ENCODE measurements at places on chromosomes 16 and 17.
A peak's percentile ranks its signal among the peaks of the same experiment; 100 is the strongest.

- DNase-seq = no peak
Measured at GRCh38 chr17:55272711-55273578, 8.2 kb downstream of the HLF start.

GRCh38 chr17:74145756-74146155, 57.7 kb upstream of the RPL38 start:
- no peak for DNase-seq

- DNase-seq = no peak
Measured at GRCh38 chr17:38609280-38610031, 3.7 kb upstream of the SRCIN1 start.

GRCh38 chr16:56362057-56362655, 63.2 kb downstream of the AMFR start:
- DNase-seq = no peak

- no peak for DNase-seq
Measured at GRCh38 chr17:69367298-69367697, 40.4 kb upstream of the ABCA5 start.

- peak; percentile 84 for DNase-seq
Measured at GRCh38 chr17:55673743-55674506, 48.7 kb downstream of the TMEM100 start.

DNA sequence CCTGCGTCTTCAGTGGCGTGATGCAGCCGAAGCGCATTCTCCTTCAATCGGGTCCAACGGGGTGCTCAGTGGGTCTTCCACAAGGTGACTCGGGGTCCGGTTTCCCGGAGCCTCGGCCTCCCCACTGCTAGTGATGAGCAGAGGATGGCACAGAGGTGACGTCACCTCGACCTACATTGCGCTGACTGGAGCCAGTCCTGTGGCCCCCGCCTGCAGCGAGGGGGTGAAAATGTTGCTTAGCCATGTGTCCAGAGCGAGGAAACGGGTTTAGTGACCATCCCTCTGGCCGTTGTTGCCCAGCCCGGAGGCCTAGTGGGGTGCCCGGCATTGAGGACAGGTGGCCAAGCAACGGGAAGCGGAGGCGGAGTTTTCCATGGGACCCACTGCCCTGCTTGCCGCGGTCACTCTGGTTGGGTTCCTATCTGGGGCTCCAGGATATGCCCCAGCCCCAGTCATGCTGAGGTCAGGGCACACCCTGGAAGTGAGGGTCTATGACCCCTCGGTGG, 190.6 kb upstream of the CIBAR2 start:
- no peak for DNase-seq

DNA sequence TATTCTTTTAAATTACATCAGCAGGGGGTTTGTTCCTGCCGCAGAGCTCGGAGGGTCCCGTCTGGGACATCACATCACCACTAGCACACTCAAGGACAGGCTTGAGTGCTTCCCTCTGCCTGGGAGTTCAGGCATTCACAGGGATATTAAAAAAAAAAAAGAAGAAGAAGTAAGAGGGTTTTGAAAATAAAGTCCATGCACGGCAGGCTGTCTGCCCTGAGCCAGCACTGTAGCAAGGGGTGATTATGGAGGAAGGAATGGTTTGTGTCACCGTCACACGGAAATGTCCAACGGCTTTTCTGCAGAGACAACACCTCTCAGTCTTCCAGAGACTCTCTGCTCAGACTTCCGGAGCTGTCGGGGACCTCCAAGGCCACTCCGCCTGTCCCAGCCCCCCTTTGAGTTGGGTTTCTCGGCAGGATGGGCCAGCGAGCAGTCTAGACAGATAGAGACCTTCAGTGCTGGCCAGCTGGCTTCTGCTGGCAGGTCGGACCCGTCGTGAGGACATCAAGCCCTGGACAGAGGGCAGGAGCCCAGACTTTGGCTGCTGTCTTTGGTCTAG, 33.6 kb downstream of the MEOX1 start:
- no peak for DNase-seq

DNA sequence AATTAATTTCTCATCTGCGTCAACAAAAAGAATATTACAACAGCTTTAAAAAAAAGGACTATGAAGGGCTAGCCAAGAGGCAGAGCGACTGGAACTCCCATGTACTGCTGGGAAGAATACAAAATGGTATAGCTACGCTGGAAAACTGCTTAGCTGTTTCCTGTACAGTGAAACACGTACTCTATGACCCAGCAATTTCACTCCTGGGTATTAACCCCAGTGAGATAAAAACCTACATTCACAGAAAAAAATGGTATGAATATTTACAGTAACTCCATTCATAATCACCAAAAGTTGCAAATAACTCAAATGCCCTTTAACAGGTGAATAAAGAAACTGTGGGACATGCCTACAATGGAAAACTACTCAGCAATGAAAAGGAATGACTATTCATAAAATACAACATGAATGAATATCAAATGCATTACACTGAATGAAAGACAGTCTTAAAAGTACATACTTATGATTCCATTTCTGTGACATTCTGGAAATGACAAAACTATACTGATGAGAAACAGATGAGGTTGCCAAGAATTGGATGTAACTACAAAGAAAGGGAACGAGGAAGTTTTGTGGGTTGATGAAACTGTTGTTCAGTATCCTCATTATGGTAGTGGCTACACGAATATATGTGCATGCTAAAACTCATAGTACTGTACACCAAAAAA, 27.6 kb downstream of the CMTM4 start:
- DNase-seq = no peak

- no peak for DNase-seq
Measured at GRCh38 chr17:82807101-82807500, 32.7 kb downstream of the ZNF750 start.

- no peak for DNase-seq
Measured at GRCh38 chr17:4913994-4914393, 11.1 kb upstream of the CHRNE start.

DNA sequence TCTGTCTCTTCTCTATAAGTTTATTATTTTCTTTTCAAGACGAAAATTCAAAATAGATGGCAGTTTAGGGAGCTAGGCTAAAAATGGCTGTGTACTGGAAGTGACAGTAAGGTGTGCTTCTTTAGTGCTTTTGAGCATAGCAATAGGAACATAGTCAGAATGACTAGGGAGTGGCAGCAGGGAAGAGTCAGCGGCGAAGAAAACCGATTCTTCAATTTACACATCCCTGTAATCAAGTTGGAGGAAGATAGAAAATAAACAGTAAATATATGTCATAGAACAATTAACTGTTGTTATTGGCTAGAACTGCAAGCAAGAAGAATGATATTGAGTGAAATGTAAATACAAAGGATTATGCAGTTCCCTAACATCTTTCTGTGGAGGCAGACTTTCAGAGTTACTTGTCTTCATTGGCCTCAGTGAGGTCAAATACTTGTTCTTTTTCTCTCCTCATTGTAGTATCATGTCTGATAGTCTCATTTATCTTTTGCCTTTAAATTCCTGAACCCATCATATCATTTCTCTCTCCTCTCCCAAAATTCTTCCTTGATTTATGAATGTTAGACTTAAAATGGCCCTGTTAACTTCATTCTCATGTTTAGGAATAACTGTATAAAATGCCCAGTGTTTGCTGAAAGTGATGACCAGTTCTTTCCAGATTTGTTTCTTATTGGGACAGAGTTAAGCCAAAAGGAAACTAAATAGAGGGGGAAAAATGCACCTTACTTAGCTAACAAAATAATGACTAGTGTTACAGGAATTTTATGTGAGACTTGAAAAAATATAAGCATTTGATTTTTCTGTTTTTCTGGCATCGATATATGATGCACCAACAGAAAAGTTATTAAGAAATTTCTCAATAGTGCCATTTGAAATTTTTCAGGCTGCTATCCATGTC, 211.4 kb downstream of the BCAS3 start:
- no peak for DNase-seq

GRCh38 chr17:78304549-78305037, 55.3 kb downstream of the SOCS3 start:
- no peak for DNase-seq

DNA sequence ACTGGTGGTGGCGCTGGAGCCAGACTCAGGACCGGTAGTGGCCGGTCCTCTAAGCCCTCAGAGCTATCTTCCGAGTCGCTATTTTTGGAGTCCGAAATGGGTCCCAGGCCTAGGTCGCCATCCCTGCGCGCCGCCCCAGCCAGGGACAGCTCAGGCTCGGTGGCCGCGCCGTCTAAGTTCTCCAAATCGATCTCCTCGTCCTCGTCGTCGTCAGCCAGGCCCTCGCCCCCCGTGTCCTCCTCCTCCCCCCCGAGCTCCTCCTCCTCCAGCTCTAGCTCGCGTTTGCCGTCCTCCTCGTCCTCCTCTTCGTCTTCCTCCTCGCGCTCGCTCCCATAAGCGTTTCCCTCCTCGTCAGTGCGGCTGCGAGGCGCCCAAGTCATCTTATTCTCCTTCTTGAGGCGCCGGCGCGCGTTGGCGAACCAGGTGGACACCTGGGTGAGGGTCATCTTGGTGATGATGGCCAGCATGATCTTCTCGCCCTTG, 1.6 kb downstream of the IRX3 start:
- DNase-seq = no peak

GRCh38 chr17:2874189-2874686, 78.0 kb downstream of the RAP1GAP2 start:
- no peak for DNase-seq

- no peak for DNase-seq
Measured at GRCh38 chr17:19347323-19348080, 15.0 kb downstream of the B9D1 start.

GRCh38 chr17:66260275-66260674, 31.1 kb upstream of the APOH start:
- no peak for DNase-seq

DNA sequence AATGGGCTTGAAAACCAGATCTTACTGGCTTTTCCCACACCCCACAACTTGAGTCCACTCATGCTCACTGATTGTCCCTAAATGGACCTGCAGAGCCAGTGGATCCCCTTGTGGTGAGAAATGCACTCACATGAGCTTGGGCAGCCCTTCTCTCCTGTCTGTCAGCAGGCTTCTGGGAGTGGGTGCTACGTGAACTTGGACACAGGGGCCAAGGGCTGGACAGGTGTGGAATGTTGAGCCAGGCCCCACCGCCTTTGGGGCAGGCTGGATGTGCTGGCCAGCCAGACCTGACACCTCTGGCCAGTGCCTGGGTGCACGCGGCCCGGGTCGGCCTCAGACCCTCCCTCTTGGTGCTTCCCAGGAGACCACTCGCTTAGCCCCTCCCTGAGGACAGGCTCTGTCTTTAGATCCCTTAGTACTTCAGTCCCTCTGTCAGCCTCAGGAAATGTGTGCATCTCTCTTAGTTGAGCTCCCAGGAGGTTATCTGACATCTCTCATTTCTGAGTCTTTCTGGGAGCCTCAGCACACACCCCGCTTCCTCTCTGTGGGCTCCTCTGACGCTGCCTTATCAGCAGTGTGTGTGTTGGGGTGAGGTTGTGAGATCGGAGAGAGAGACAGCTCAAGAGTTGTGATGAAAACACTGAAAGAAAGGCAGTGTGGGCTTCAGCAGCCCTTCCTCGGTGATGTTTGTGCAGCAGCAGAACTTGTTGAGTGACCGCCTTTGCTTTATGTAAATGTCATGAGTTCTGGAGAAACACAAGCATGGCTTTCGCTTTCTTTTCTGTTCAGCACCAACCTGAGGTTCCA, 117.0 kb downstream of the RAB11FIP4 start:
- DNase-seq = peak; percentile 43

DNA sequence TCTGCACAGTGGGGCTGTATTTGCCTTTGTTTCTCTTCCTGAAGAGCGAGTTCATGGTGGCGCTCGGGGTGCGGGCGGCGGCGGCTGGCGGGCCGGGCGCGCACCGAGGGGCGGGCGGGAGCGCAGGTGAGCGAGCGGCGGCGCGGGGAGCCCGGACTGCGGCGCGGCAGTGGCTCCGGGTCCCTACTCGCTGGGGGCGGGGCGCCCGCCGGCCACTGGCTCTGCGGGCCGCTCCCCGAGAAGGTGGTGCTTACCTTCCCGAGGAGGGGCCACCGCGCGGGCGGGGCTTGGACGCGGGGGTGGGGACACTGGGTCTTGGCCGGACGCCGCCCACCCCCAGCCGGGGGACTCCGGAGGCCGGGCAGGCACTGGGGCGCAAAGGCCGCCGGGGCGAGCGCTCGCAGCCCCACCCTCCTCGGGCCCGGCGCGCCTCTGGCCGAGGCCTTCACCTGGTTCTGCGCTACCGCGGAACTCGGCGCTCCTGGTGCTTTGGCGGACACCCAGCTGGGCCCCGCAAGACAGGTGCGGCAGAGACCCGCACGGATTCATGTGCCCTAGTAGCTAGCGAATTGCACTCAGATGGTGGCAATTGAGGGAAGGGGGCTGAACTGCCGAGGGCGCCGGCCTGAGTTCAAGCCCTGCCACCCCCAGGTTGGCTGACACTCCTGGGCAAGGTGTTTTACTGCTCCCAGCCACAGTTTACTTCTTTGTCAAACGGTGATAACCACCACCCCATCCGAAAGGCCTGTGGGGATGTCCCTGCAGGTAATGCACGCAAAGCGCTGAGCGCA, at the start of gene PPL:
TSS of gene PPL (minus strand) at position 158 of the 791 bp plus-strand sequence. CDS start at position 55, 103 bp downstream.
- no peak for DNase-seq

GRCh38 chr17:60249290-60249826, 99.6 kb downstream of the CA4 start:
- DNase-seq = no peak

DNA sequence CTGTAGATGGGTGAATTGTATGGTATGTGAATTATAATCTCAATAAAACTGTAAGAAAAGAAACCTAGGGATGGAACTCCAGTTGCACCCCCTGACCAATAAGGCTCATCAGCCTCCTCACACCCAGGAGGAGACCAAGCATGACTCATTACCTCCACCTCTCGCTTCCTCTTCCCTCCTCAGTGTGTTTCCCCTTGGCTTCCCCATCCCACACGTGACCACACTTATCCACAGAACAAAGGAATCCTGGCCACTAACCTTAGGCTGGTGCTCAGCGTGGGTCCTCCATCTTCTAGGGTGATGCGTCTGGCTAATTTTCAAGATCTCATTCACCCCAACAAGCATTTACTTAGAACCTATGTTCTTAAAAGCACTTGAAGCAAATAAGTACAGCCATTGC, 36.2 kb upstream of the MAP3K14 start:
- DNase-seq = peak; percentile 97

GRCh38 chr17:43817826-43818225, 15.1 kb downstream of the MPP3 start:
- DNase-seq = no peak

GRCh38 chr17:70137451-70138230, 31.7 kb upstream of the KCNJ2 start:
- DNase-seq = no peak

- no peak for DNase-seq
Measured at GRCh38 chr16:79076047-79076767, 524.3 kb downstream of the MAF start.

GRCh38 chr16:81861915-81862314, 82.8 kb downstream of the PLCG2 start:
- no peak for DNase-seq

- peak; percentile 73 for DNase-seq
Measured at GRCh38 chr17:40097931-40098845, 2.2 kb downstream of the NR1D1 start.

GRCh38 chr17:6323626-6324356, 111.1 kb downstream of the AIPL1 start:
- no peak for DNase-seq

DNA sequence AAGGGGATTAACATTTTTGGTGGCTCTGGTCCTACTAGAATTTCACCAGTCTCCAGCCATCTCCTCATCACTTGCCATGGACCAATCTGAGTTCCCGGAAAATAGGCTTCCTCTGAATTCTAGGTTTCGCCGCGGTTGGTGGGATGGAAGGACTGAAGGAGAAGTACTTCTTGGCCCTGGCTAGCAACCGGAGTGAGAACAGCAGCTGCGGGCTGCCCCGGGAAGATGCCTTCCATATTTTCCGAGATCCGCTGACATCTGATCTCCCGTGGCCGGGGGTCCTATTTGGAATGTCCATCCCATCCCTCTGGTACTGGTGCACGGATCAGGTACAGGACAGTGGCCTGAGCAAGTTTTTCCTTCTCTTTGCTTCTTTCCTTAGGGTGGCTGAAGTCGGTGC, 45.0 kb downstream of the SLC5A11 start:
- DNase-seq = no peak

All from CD14-positive monocyte (primary cell).